ENCODE measurements at places on chromosomes 5 and 9.
A peak's percentile ranks its signal among the peaks of the same experiment; 100 is the strongest.

DNA sequence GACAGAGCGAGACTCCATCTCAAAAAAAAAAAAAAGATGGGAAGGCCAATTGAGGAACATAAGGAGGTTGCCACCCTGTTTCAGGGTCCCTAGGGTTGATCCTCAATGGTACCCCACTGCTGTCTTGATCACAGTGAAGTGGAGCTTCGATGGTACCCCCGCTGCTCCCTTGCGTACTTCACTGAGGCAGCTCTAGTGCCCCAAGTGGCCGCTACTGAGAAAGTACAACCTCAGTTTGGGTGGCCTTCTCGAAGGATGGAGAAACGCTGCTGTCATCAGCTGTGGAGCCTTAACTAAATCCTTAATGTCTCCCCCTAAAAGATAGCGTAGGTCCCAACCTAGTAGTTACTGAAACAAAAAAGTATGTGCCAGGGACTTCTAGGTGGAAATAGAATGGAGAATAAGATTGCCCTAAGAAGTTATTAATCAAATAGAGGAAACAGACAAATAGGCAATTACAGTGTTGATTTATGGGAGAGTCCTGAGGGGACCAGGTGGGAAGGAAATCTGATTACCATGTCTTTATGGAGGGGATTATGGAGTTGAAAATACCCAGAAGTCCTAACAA lies 6.3 kb downstream of the TESK1 start:
- DNase-seq, result peak; percentile 44

DNA sequence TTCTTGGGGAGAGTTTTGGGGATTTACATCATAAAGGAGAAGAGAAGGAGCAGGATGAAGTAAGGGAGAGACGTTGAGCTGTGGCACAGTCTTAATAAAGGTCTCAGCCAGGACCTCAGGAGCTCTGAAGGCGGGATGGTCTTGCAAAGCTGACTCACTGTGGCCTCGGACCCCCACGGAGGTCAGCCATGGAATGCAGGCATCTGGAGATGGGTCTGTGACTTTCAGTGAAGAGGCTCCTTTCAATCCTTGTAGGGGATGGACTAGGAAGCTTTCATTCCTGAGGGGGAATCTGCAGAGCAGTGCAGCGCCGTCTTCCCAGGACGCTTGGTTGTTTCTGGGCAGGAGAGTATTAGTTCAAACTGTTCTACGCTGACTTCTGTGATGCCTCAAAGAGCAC lies 65.7 kb upstream of the BASP1 start:
- no peak for DNase-seq

GRCh38 chr5:171275841-171276544 lies 33.1 kb upstream of the TLX3 start:
- no peak for DNase-seq

- no peak for DNase-seq
These were observed 979.2 kb upstream of the WWC1 start for GRCh38 chr5:167312225-167312624.

GRCh38 chr5:36696059-36696673 lies 89.8 kb downstream of the SLC1A3 start:
- DNase-seq, result peak; percentile 73

All from bronchial epithelial cell (primary cell).